Activated CD8-positive, alpha-beta memory T cell treated with anti-CD3 and anti-CD28 coated beads, Interleukin-2, amount 50 U/mL, for 48 hours (primary cell): ENCODE measurements at places on chromosomes 11 and 22.

GRCh38 chr11:19234231-19234817, 6.4 kb downstream of the E2F8 start:
- no peak for DNase-seq

GRCh38 chr11:93589347-93589746, 46.2 kb upstream of the SMCO4 start:
- DNase-seq = no peak

GRCh38 chr11:31641477-31642062, 132.0 kb downstream of the ELP4 start:
- DNase-seq = no peak

GRCh38 chr22:17106785-17107546, 14.2 kb downstream of the TMEM121B start:
- no peak for DNase-seq

GRCh38 chr11:70021586-70021985, 56.5 kb upstream of the ANO1 start:
- DNase-seq = no peak
